ENCODE measurements at places on chromosomes 5 and 9.
A peak's percentile ranks its signal among the peaks of the same experiment; 100 is the strongest.

DNA sequence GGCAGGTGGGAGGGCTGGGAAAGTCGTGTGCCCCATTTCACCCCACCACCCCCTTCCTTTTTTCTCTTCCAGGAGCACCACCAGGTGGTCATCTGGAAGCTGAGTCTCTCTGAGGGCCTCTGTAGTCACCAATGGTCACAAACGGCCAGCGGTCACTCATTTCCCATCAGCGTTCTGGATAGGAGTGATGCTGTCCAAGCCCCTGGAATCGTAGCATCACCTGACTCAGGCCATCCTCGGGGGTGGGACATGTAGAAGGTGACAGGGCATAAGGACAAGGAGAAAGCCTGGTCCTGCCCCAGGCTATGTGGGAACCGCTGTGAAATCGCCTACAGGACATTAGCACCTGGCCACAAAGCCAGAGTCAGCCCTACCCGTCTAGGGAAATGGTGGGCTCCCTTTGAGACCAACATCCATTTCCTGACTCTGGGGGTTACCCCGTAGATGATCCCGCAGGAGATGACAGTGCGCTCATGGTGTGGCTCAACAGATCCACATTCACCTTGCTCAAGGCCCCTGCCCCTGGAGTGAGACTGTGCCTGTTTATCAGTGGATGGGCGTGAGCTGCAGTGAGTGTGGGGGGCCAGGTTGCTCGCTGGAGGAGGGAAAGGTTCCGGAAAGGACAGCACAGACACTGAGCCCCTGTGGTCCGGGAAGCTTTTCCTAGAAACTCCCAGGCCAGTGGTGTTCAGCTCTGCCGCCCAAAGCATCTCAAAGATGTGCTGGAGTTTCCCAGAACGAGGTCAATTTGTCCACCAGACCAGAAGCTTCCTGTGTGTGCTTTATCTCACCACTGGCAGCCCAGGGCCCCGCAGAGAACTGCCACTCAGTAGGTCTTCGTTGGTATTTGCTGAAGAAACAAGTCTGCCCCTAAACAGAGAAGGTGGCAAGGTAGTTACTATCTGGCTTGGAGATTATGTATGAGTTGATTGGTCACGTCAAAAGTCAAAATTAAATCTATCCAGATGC lies 61.1 kb upstream of the UNC5A start:
- DNase-seq: no peak

GRCh38 chr9:19371942-19372341 lies 8.1 kb downstream of the RPS6 start:
- DNase-seq: peak; percentile 36

DNA sequence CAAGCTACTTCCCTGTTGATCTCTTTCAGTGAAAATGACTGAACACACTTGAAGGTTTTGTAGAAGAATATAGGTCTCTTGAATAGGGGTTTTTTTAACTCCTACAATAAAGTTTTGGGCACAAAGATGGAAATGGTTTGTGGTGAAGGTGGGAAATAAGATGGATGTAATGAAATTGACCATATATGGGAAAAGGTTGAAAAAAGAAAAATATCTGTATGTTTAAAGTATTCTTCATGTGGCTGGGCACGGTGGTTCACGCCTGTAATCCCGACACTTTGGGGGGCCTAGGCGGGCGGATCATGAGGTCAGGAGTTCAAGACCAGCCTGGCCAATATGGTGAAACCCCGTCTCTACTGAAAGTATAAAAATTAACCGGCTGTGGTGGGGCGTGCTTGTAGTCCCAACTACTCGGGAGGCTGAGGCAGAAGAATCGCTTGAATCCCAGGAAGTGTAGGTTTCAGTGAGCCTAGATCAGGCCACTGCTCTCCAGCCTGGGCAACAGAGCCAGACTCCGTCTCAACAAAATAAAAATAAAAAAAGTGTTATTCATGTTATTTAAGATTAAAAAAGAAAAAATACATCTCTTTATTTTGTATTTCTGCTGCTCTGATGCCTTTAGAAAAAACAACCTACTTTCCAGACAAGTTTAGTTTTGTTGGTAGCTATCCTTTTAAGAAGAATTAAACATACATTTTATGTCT lies 2.2 kb downstream of the RBM27 start:
- DNase-seq: no peak

DNA sequence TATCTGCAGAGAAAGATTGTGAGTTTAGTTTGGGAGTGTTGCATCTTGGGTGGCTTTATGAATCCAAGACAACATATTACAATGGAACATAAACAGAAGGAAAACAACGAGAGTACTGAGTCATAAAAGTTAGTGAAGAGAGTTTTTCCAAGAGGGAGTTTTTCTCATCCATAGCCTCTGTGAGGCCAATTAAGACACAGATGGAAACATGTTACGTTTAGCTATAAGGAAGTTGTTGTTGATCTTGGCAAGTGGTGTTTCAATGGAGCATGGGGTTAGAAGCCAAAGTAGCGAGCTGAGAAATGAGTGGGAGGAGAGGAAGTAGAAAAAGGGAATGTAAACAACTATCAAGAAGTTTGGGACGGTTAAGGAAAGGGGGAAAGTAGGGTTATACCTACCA lies 53.3 kb upstream of the SPATA31D4 start:
- DNase-seq: no peak

- no peak for DNase-seq
These were observed 8.1 kb upstream of the ASB6 start for GRCh38 chr9:129649726-129650679.

GRCh38 chr9:114238891-114239875 lies 83.7 kb upstream of the ORM1 start:
- no peak for DNase-seq
